ENCODE measurements at places on chromosomes 12 and 14. TPM values are rescaled to one million over a fixed set of nuclear protein-coding genes. Genes with fewer than 3 reads are reported as not detected.

GRCh38 chr12:109182041-109182839, 65.9 kb downstream of the ACACB start:
- no peak overlapping the region for H3K4me3 ChIP-seq
- no peaks in the 10 kb centered on the region for H3K27me3 ChIP-seq
- H3K36me3 ChIP-seq: no peaks in the 10 kb centered on the region
- no peaks in the 10 kb centered on the region for H3K4me1 ChIP-seq
- no peak overlapping the region for H3K27ac ChIP-seq
- DNase-seq: no peak

GRCh38 chr12:19151298-19151697, 21.8 kb downstream of the PLEKHA5 start:
- no peak for DNase-seq
- H3K27me3 ChIP-seq: no peaks in the 10 kb centered on the region
- no peaks in the 10 kb centered on the region for H3K4me1 ChIP-seq
- H3K27ac ChIP-seq: no peak overlapping the region
- H3K4me3 ChIP-seq: no peak overlapping the region

DNA sequence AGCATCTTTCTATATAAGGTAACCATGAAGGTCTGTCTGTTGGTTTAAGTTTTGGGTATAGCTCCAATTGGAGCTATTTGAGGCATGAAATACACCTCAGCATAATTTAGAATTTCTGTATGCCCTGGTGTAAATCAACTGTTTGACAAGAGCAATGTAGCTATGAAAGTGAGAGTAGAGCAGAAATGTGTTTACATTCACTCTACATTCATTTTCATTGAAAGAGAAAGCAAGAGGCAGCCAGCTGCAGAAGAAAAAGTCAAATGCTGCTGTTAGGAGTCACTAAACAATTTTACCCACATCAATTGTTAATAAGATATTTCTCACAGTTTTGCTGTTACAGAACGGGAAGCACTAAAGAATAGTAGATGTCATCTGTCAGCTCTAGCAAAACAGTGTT, 252.5 kb downstream of the SLC6A15 start:
- no peaks in the 10 kb centered on the region for H3K4me1 ChIP-seq
- no peak overlapping the region for H3K27ac ChIP-seq
- H3K27me3 ChIP-seq: no peaks in the 10 kb centered on the region
- H3K4me3 ChIP-seq: no peak overlapping the region
- no peak for DNase-seq

- H3K27me3 ChIP-seq: peaks cover 47% of the 10 kb centered on the region
- H3K4me1 ChIP-seq: no peaks in the 10 kb centered on the region
- no peak overlapping the region for H3K27ac ChIP-seq
- no peak for DNase-seq
Observed at GRCh38 chr14:94775871-94776210, 5.9 kb upstream of the GSC start.

DNA sequence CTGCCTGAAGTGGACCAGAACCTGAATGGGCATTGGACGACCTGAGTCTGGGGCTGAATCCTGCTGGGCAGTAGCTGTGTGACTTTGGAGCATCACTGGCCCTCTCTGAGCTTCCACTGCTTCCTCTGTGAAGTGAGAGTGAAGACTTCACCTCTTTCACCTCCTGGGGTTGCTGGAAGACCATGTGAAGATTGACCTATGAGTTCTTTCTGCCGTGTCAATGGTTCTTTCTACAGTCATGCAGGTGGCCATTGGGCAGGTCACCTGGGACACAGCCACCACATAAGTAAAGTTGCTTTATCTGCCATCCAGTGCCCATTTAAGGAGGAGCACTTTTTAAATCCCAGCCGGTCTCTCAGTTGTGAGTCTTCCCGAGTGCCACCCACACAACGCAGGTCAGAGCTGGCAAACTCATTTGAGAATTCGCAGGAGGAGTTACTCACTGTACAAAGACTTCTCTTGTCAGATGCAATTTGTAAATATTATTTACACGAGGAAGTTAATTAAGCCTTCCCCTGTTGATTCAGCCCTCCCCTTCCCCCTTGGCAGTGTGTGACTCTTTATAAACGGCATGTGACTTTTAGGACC, 74.8 kb upstream of the TCL1B start:
- DNase-seq: no peak
- peaks cover 13% of the 10 kb centered on the region for H3K27me3 ChIP-seq
- H3K36me3 ChIP-seq: no peaks in the 10 kb centered on the region
- H3K4me1 ChIP-seq: no peaks in the 10 kb centered on the region
- H3K27ac ChIP-seq: no peak overlapping the region

GRCh38 chr14:32512813-32513212, 183.7 kb downstream of the AKAP6 start:
- no peaks in the 10 kb centered on the region for H3K36me3 ChIP-seq
- no peak overlapping the region for H3K4me3 ChIP-seq
- H3K27ac ChIP-seq: no peak overlapping the region
- H3K27me3 ChIP-seq: peaks cover 4% of the 10 kb centered on the region
- no peak for DNase-seq

GRCh38 chr12:118052324-118053070, 8.5 kb downstream of the WSB2 start:
- peak overlapping the region; percentile 85 for H3K27ac ChIP-seq
- peak; percentile 93 for DNase-seq
- no peak overlapping the region for H3K4me3 ChIP-seq

GRCh38 chr14:73714656-73715081, 485 bp upstream of the PNMA1 start:
- peak overlapping the region; percentile 39 for H3K27ac ChIP-seq
- H3K4me3 ChIP-seq: peak overlapping the region; percentile 81
- no peaks in the 10 kb centered on the region for H3K27me3 ChIP-seq
- peaks cover 39% of the 10 kb centered on the region for H3K36me3 ChIP-seq
- peaks cover 22% of the 10 kb centered on the region for H3K4me1 ChIP-seq

GRCh38 chr14:20662968-20663732, 21.2 kb upstream of the RNASE4 start:
- no peaks in the 10 kb centered on the region for H3K36me3 ChIP-seq
- H3K4me1 ChIP-seq: no peaks in the 10 kb centered on the region
- peak overlapping the region; percentile 28 for H3K4me3 ChIP-seq

DNA sequence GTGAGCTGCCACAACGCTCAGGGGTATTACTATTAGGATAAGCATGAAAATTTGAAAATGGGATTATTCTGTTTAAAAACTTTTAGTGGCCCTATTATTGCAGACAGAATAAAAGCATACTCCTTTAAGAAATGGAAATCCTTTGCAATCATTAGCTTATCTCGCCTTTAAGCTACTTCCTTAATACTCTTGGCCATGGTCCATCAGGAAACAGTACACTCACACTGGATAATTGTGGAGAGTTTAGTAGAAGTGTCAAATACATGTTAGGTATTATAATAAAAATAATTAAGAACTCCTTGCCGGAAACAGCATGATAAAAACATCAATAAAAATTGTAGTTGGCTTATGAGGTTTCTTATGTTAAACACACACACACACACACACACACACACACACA, 100.4 kb upstream of the PPFIA2 start:
- no peaks in the 10 kb centered on the region for H3K36me3 ChIP-seq
- H3K27ac ChIP-seq: no peak overlapping the region
- H3K4me3 ChIP-seq: no peak overlapping the region
- DNase-seq: no peak
- no peaks in the 10 kb centered on the region for H3K4me1 ChIP-seq
- H3K27me3 ChIP-seq: no peaks in the 10 kb centered on the region

DNA sequence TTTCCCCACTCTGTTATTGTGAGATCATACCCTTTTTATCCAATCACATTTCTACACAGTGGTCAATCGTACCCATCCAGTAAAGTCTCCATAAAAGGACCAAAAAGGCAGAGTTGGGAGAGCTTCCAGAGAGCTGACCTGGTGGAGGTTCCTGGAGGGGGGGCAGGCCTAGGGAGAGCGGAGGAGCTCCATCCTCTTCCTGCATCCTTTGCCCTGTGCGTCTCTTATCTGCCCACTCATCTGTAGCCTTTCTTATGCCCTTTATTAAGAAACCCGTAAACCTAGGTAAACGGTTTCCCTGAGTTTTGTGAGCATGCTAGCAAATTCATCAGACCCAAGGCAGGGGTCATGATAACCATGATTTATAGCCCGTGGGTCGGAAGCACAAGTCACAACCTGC, 26.2 kb downstream of the EVL start:
- no peak overlapping the region for H3K4me3 ChIP-seq
- no peaks in the 10 kb centered on the region for H3K27me3 ChIP-seq
- H3K27ac ChIP-seq: no peak overlapping the region
- H3K4me1 ChIP-seq: peaks cover 6% of the 10 kb centered on the region
- DNase-seq: no peak

GRCh38 chr12:132494294-132495164, 4.6 kb downstream of the FBRSL1 start:
- H3K36me3 ChIP-seq: no peaks in the 10 kb centered on the region
- no peak overlapping the region for H3K27ac ChIP-seq
- H3K4me1 ChIP-seq: peaks cover 9% of the 10 kb centered on the region
- DNase-seq: no peak

DNA sequence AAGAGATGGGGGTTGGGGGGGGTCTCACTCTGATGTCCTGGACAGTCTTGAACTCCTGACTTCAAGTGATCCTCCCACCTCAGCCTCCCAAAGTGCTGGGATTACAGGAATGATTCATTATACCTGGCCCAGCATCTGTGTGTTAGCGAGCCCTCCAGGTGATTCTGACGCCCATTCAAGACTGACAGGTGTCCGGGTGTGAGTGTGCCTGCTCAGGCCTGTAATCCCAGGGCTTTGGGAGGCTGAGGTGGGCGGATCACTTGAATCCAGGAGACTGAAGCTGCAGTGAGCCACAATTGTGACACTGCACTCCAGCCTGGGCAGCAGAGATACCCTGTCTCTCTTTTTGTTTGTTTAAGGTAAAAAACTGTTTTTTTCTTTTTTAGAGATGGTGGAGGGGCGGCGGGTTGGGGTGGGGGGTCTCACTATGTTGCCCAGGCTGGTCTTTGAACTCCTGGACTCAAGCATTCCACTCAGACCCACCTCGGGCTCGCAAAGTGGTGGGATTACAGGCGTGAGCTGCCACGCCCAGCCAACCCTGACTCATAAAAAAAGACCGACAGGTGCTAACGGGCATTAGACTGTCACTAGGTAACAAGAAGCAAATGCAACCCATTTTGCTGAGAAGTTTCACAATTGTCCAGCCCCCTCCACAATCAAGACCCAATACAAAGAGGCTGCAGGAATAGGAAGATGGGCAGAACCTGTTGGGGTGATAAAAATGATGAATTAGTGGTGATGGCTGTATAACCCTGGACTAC, 4.7 kb downstream of the VSIG10 start:
- peak; percentile 66 for DNase-seq
- no peak overlapping the region for H3K4me3 ChIP-seq
- peaks cover 7% of the 10 kb centered on the region for H3K4me1 ChIP-seq
- no peaks in the 10 kb centered on the region for H3K36me3 ChIP-seq
- no peak overlapping the region for H3K27ac ChIP-seq
- H3K27me3 ChIP-seq: no peaks in the 10 kb centered on the region

- H3K27ac ChIP-seq: no peak overlapping the region
- no peaks in the 10 kb centered on the region for H3K36me3 ChIP-seq
- no peaks in the 10 kb centered on the region for H3K27me3 ChIP-seq
- H3K4me3 ChIP-seq: peak overlapping the region; percentile 24
- peaks cover 71% of the 10 kb centered on the region for H3K4me1 ChIP-seq
Observed at GRCh38 chr14:74613211-74613914, 1.3 kb upstream of the LTBP2 start.

DNA sequence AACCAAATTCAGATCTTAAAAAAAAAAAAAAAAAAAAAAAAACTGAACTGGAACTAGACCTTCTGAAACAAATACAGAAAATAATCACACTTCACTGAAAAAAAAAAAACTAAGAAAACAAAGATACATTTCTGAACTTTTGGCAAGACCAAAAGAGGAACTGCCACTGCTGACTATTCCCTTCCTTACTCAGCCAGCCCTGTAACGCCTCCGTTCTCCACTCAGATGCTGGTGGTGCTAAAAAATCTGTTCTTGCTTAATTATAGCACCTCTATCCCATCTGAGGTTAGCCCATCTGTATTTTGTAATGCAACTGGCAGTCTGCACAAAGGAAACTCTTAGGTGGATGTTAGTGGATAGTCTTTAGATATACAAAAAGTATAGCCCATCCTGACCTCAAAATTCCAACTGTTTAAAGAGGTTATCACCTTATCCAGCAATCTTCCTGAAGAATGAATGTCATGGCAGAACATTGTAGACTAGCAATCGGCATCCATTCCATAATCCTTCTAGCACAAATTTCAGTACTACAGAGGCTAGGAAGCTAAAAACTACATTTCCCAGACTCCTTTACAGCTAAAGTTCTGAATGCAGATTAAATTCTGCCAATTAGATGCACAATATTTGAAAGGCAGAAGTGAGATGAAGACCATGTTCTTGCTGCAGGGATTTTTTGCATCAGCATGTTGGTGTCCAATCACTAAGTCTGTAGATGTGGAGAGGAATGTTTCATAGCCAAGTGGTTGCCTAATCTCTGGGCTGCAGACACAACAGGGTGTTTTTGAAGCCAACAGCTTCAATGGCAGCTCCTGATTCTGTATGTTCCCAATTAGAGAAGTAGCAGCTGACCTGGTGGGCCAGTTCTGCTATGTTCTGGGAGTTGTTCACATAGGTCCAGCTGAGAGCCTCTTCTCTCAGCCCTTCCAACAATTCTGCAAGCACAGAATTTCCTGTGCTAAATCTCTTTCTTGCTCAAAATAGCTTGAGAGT, 5.7 kb downstream of the MAP3K9 start:
- H3K4me1 ChIP-seq: no peaks in the 10 kb centered on the region
- no peak overlapping the region for H3K4me3 ChIP-seq
- H3K27ac ChIP-seq: no peak overlapping the region
- no peaks in the 10 kb centered on the region for H3K36me3 ChIP-seq
- H3K27me3 ChIP-seq: peaks cover 24% of the 10 kb centered on the region

GRCh38 chr12:40152783-40153383, 47.0 kb upstream of the SLC2A13 start:
- no peak overlapping the region for H3K4me3 ChIP-seq
- no peaks in the 10 kb centered on the region for H3K27me3 ChIP-seq
- no peaks in the 10 kb centered on the region for H3K4me1 ChIP-seq
- H3K27ac ChIP-seq: no peak overlapping the region

DNA sequence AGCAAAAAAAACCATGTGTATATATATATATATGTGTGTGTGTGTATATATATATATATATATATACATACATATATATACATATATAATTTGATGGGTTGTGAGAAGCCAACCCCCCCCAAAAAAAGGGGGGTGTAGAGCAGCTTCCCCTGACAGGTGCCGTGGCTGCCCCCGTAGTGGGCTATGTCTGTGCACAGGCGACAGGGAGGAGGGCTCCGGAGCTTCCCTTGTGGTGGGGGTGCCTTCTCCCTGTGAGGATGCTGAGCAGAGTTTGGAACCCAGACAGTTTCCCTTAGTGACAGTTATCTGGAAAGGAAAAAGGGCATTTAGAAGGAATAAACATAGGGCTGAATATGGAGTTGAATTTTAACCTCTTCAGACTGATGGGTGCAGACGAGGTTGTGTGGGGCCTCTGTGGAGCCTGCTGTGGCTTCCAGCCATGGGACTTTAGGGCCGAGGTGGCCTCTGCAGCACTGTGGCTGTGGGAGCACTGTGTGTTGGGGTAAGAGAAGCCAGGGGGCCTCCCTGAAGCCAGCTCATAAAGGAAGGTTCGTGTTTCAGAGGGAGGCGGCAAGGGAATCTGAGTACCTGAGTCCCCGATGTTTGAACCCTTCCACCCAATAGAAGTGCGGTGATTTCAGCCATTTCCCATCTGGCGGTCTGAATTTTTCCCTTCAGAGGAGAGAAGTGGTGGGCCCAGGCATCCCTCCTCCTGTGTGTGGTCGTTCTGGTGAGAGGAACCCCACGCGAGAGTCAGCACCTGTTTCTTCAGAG, 19.8 kb downstream of the XRCC3 start:
- DNase-seq: peak; percentile 87
- no peak overlapping the region for H3K27ac ChIP-seq
- H3K4me3 ChIP-seq: no peak overlapping the region
- H3K36me3 ChIP-seq: peaks cover 64% of the 10 kb centered on the region
- no peaks in the 10 kb centered on the region for H3K27me3 ChIP-seq
- H3K4me1 ChIP-seq: no peaks in the 10 kb centered on the region

The ITGB7 gene
- 1.1 TPM for total RNA-seq

The PTHLH gene
- total RNA-seq: 3.2 TPM

The SOAT2 gene
- not detected for total RNA-seq
